GM04504 (cell line): ENCODE measurements at places on chromosomes 3 and 15.

GRCh38 chr3:195820901-195821300, 9.2 kb upstream of the MUC4 start:
- no peak for DNase-seq

DNA sequence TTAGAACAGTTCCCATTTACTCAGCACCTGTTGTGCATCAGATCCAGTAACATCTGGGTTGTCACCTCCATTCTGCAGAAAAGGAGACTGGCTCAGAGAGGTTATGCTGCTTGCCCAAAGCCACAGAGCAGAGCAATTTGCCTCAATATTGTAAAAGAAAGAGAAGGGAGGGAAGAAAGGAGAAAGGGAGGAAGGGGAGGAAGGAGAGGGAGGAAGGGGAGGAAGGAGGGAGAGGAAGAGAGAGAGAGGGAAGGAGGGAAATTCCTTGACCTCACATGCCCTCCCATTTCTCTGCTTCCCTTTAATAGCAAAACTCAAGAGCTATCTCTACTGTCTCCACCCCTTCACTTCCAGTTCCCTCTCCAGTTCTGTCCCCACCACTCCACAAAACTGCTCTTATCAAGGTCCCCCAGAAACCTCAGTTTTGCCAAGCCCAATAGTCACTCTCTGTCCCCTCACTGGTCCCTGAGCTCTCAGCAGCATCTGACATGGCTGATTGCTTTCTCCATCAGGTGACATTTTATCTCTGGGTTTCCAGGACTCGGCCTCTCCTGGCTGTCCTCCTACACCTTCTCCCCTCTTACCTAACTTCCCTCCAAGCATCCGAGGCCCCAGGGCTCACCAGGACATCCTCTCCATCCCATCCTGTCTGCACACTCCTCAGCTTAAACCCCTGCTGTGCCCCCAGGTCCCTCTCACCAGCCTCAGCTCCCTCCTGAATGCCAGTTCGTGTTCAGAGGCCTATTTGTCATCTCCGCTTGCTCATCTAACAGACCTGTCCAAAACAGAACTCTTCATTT, 104.7 kb upstream of the LINGO1 start:
- DNase-seq: no peak

DNA sequence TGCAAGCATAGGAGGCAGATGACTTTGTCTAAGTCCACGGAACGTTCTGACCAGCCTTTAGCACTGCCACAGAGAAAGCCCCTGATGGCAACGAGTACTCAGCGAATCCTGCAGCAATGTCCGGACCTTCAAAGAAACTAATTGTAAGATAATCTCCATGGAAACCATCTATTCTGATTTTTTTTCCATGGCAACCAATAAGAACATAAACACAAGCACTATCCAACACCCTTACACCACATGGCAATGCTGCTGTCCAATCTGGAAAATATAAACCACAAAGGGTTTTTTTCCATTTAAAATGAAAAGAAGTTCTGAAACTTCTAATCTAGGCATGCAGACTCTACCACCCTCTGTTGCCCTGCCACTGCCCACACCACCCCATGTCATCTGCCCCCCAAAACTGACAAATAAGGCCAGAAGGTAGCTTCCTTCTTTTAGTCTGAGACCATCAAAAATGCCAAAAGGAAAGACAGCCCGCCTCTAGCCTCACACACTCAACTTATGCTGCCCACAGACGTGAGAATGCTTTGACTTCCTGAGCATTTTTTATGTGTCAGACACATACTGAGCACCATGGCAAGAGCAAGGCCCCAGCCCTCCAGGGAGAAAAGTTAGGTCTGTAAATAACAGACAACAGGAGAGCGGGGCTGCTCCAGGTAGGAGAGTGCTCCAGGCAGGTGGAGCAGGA, 44.5 kb downstream of the POC1A start:
- DNase-seq: no peak

DNA sequence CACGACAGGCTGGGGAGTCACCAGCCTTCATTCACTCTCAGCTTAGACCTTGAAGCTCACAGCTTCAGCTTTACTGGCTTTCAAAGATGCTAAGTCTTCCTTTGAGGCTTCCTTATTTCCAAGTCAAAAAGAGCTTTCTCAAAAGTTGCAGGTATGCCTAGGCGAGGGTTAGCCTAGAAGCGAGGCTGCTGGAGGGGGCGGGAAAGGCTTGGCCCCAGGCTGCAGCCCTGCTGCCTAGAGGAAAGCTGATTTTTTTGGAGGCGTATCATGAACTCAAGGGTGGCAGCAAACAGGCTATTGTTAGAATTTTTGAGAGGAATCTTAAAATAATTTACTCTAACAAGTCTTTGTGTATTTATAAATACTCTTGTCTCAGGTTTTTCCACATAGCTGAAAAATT, 37.1 kb downstream of the MYO5C start:
- no peak for DNase-seq

- DNase-seq: no peak
Measured at GRCh38 chr3:101170062-101170771, 150.2 kb downstream of the IMPG2 start.

DNA sequence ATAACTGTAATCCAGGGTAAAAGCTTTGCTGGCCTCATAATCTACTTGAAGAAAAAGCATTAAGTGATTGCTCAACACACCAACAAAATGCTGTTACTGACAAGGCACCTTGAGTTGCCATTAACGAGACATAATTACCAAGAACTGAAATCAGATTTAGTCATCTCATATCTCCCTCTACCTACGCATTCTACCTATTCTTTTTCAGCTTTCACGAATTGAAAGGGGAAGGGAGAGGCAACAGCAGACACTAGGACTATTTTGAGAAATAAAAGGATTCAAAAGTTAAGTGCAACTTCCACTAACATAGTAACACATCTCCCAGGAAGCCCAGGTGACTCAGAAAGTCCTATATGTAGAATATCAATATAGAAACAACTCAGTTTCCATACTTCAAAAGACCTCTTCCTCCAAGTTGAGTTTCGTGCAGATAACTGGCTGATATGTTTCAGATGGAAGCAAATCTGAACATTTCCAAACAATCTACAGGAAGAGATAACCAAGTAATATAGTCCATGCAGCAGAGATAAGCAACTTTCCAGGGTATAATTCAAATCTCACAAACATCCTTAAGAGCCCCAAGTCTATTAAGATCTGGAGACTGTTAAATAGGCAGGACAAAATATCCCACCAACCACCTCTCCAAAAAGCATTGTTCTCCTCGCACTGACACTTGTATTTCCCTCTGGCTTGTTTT, 1.9 kb downstream of the OSBPL10 start:
- DNase-seq: no peak

GRCh38 chr3:125381743-125382142, 6.6 kb upstream of the ZNF148 start:
- no peak for DNase-seq

GRCh38 chr3:162538906-162539305, 1042.3 kb downstream of the OTOL1 start:
- no peak for DNase-seq

GRCh38 chr15:63909819-63910437, 76.2 kb upstream of the HERC1 start:
- DNase-seq: peak; percentile 75

GRCh38 chr15:48965972-48966371, 2.3 kb upstream of the SHC4 start:
- no peak for DNase-seq

GRCh38 chr3:115903843-115904242, 280.5 kb downstream of the GAP43 start:
- no peak for DNase-seq

DNA sequence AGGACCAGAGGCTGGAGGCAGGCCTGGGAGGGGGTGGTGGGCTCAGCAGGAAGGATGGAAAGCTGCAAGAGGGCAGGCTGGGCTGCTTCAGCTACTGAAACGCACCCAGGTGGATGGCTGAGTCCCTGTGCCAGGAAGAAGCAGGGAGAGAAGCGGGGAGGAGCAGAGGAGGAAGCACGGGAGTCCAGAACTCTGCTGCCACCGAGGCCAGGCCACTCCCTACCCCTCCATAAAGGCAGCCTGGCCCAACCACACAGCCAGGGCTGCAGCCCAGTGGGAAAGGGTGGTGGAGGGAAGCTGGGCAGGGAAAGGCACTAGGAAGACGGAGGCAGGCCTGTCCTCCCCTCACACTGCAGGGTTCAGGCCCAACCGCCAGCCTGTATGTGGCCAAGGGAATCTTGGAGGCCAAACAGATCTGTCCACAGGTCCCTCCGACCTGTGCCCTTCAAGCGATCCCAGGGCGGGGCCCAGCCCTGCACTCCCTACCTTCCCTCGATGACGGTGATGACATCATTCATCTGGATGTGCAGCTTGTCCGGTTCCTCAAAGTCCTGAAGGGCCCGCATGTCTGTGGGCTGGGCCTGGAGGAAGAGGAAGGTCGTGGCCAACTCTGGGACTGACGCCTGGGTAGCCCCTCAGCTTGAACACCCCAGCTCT, 30.5 kb downstream of the TNK2 start:
- DNase-seq: no peak

DNA sequence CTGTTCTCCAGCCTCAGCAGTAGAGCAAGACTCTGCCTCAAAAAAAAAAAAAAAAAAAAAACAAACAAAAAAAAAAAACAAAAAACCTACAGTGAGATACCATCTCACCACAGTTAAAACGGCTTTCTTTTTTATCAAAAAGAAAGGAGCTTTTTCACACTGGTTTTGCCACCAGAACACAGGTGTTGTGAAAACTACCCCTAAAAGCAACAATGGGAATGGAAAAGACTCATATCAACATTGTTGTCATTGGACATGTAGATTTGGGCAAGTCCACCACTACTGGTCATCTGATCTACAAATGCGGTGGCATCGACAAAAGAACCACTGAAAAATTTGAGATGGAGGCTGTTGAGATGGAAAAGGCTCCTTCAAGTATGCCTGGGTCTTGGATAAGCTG, 24.8 kb upstream of the SLC25A38 start:
- no peak for DNase-seq

GRCh38 chr3:187136936-187137335, 2.4 kb downstream of the RPL39L start:
- no peak for DNase-seq

GRCh38 chr15:41942886-41943285, 29.5 kb downstream of the EHD4 start:
- no peak for DNase-seq

GRCh38 chr15:99993262-99993661, 260.0 kb upstream of the LYSMD4 start:
- no peak for DNase-seq

DNA sequence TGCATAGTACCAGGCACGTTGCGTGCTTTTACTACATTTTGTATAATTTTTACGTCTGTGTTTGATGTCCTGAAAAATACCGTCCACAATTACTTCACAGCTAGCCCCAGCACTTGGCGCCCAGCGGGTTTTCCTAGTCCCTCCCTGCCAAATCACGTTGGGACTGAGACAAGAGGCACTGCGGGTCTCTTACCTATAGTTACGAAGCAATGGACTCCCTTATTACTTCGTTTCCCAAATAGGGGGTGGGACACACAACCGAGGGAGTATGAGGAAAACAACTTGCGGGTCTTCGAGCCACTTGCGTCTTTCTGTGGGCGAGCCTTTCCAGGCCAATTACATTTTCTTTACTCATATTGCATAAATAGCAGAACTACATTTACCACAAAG, 620 bp upstream of the CMSS1 start:
- DNase-seq: no peak

- no peak for DNase-seq
Measured at GRCh38 chr3:169542331-169542751, 121.2 kb downstream of the MECOM start.
